Left hindlimb (tissue), 1 donor: ENCODE measurements at places on chromosomes 5 and 9.

DNA sequence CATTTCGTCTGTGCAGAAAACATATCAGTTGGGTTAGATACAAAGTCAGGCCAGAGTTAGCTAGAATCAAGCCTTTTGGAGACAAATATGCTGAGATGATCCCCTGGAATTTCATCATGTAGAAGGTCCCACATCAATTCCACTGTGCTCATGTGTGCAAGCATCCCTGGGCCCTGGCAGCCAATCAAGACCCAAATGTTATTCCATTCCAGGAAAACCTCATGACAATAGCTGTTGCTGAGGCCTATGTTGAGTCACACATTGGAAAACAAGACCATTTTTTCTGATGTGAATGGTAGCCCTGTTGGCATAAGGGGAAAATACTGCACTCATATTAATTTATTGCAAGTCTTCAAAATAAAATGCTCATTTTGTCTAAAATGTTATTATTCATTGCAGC, 11.5 kb downstream of the SPOCK1 start:
- DNase-seq: no peak

GRCh38 chr5:74205767-74206578, 434.6 kb downstream of the ENC1 start:
- DNase-seq: no peak

- DNase-seq: no peak
These were observed 88.4 kb downstream of the ISL1 start for GRCh38 chr5:51471630-51472029.

GRCh38 chr9:72322678-72323077, 42.3 kb downstream of the ZFAND5 start:
- DNase-seq: no peak

- DNase-seq: peak; percentile 57
These were observed 229.3 kb downstream of the GOLPH3 start for GRCh38 chr5:31944684-31945445.

DNA sequence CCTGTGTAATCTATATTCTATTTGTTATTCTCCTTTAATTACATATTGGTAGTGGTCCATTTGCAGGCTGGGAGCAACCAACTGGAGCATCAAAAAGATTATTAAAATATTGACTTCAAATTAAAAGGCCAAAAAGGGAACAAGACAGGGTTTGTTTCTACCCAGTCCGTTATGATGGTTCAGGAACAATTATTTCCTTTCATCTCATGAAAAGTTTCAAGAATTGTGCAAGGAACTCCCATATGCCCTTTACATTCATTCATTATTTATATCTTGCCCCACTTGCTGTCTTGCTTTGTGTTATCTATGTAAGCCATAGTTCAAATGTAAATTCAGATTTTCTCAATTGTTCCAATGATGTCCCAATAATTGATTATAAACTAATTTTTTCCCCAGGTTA, 58.7 kb upstream of the TLE1 start:
- no peak for DNase-seq

- DNase-seq: no peak
These were observed 283 bp upstream of the CFAP90 start for GRCh38 chr5:7851240-7851592.

GRCh38 chr9:126354887-126355770, 28.5 kb downstream of the MVB12B start:
- DNase-seq: no peak
